ENCODE measurements at places on chromosomes 1 and 21.

- peak; percentile 36 for DNase-seq
These were observed 61.1 kb upstream of the RCOR3 start for GRCh38 chr1:211198111-211198510.

- no peak for DNase-seq
These were observed 561.4 kb downstream of the MATN1 start for GRCh38 chr1:30161953-30162352.

DNA sequence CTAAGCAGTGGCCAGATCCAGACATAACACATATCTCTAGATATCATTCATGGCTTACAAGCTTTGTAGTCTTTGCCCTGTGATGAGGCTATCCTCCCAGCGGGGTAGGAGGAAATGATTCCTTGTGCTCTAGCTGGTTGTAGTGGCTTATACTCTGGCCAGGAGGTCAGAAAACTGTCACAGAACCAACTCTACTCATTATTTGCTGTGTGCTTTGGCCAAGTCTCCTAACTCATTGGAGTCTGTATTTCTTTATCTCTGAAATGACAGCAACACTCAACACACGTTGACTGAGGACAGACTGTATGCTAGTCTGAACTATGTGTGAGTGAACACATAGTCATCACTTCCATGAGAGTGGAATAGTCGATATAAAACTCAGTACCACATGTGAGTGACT lies 116.7 kb upstream of the F3 start:
- peak; percentile 62 for DNase-seq

DNA sequence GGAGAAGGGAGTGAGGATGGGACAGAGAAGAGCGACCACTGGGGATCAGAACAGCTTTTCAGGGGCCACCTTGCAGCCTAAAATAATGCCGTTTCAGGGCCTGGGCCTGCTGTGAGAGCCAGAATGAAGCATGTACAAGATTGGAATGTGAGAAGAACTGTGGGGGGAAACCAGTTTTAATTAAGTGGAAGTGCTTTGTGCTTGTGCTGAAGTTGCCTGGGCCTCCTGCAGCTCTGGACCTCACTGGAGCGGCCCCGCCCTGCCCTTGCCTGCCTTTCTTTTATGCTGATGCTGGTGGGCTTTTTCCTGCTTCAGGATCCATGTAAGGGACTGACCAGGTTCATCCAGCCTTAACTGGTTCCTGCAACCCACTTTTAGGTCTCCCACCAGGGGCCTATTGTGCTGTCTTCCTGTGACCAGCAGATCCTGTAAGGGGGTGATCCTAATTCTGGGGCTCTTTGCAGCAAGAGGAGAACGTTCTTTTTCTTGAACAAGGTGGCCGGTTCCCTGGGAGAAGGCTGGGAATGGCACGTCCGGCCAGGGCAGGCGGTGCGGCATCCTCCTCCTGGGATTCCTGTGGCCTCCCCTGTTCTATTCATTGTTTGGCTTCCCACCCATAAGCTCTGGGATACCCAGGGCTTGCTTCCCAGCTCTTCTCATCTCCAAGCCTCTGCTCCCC lies 3.2 kb downstream of the C1orf226 start:
- DNase-seq: no peak

DNA sequence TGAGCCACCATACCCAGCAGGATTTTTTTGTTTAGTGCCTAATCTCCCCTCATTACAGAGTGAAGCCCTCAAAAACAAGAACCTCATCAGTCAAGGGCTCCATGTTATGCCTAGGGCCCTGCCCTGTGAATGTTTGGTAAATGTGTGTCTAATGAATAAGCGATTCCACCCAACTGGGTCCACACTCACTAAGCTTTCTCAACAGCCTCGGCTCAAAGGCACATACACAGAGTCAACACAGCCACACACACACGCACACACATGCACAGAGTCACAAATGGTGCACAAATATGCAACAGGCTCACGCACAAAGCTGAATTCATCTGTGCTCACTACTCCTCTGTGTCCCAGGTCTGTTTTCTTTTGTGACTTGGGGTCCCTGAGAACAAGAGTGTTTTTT lies 11.7 kb upstream of the SYNC start:
- DNase-seq: no peak

DNA sequence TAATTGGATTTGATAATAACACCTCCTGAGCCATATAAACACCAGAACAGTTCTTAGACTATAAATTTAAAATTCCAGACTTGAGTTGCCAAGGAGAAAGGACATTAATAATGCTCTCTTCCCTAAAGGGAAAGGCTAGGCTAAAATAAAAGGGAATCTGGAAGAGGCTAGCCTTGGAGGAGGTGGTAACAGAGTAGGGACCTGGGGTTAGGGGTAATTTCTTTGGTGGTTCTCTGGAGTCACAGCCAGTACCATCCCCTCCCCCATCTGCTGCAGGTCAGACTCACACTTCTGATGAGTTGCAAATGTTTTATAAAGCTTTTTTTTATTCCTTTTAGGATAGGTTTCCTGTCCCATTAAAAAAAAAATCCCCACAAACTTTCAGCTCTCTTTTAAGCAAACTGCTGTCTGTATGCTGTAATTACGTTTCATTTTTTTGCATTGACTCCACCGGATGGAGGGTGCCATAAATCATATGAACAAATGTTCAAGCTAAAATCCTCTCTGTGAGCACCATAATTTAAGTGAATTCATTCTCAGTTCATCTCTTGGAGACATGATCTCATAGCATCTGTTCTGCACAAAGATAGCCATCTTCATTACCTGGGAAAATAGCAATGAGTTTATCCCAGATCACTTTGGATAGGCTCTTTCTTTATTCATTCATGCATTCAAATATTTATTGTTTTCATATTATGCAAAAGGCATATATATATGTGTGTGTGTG lies 379.6 kb downstream of the TTLL7 start:
- peak; percentile 7 for DNase-seq

GRCh38 chr1:231814021-231814420 lies 187.4 kb downstream of the DISC1 start:
- no peak for DNase-seq

GRCh38 chr1:222893255-222893654 lies 78.4 kb downstream of the DISP1 start:
- DNase-seq: no peak

DNA sequence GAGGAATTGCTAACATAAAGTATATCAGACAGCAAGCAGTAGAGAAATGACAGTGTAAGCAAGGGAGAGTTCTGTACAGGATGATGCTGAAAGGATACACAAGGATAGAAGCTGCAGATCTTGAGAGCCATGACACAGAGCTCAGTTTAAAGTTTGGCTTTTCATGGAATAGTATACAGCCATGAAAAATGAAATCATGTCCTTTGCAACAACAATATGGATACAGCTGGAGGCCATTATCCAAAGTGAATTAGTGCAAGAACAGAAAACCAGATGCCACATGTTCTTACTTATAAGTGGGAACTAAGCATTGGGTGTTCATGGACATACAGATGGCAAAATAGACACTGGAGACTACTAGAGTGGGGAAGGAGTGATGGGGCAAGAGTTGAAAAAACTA lies 169.8 kb downstream of the ST6GALNAC5 start:
- no peak for DNase-seq

DNA sequence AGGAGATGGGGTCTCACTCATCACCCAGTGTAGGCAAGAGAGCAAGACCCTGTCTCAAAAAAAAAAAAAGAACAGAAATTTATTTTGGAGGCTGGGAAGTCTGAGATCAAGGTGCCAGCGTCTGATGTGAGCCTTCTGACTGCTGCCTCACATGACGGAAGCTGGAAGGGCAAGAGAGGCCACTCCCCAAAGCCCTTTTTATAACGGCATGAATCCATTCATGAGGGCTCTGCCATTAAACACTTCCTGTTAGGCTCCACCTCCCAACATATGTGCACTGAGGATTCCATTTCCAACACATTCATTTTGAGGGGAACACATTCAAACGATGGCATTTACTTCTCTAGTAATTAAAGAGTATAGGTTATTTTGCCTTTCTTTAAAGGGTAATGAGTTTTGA lies 50.9 kb upstream of the C1orf198 start:
- no peak for DNase-seq

- no peak for DNase-seq
These were observed 131.6 kb downstream of the GRIK1 start for GRCh38 chr21:29808153-29808552.

GRCh38 chr1:154847891-154848290 lies 22.2 kb downstream of the KCNN3 start:
- DNase-seq: peak; percentile 50

DNA sequence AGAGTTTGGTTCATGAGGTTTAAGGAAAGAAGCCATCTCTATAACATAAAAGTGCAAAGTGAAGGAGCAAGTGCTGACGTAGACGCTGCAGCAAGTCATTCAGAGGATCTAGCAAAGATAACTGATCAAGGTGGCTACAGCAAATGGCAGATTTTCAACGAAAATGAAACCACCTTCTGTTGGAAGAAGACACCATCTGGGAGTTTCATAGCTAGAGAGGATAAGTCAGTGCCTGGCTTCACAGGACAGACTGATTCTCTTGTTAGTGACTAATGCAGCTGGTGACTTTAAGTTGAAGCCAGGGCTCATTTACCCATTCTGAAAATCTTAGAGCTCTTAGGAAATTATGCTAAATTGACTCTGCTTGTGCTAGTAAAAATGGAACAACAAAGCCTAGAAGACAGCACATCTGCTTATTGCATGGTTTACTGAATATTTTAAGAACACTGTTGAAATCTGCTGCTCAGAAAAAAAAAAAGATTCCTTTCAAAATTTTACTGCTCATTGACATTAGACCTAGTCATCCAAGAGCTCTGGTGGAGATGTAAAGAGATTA lies 10.5 kb downstream of the MAEL start:
- no peak for DNase-seq

DNA sequence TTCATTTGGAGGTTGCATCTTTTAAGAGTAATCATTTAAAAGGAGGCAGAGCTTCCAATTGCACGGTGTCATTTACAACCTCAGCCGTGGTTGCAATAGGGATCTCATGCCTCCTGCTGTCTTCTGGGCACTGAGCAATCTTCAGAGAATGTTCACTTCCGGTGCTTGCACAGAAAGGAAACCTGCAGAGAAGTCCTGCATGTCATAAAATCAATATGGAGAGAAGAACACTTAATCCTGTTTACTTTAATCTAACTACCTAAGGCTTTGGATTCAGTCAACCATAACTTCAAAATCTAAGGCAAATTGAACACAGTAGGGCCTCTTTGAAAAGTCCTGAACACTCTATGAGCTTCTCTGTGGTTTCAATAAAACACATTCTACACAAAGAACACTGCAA lies 11.3 kb upstream of the MAP10 start:
- peak; percentile 76 for DNase-seq

- DNase-seq: no peak
These were observed 782 bp upstream of the SDE2 start for GRCh38 chr1:225999912-226000337.

All from fibroblast of skin of scalp (primary cell).